Right lung (tissue), 10 donors: ENCODE measurements at places on chromosomes 12 and 14. TPM values are rescaled to one million over a fixed set of nuclear protein-coding genes. Genes with fewer than 3 reads are reported as not detected.

The SLC2A13 gene
- polyA plus RNA-seq: 6.6 TPM

- DNase-seq: no peak
Observed at GRCh38 chr14:49783394-49784014, 15.6 kb downstream of the KLHDC2 start.

- no peak for DNase-seq
Observed at GRCh38 chr12:17159506-17160300, 553.7 kb upstream of the LMO3 start.

- peak; percentile 65 for DNase-seq
Observed at GRCh38 chr12:118061873-118062843, 1.2 kb upstream of the WSB2 start.

The LTB4R gene
- polyA plus RNA-seq: 5.9 TPM

GRCh38 chr14:23071921-23072539 is 14.7 kb upstream of the CDH24 start:
- DNase-seq: no peak

The C12orf60 gene
- 2.8 TPM for polyA plus RNA-seq

The PRICKLE1 gene
- 40.4 TPM for polyA plus RNA-seq

The KLHL33 gene
- polyA plus RNA-seq: 0.24 TPM

- no peak for DNase-seq
Observed at GRCh38 chr12:1297639-1298175, 296.7 kb downstream of the FBXL14 start.

- DNase-seq: no peak
Observed at GRCh38 chr12:115830633-115831032, 446.9 kb downstream of the MED13L start.

DNA sequence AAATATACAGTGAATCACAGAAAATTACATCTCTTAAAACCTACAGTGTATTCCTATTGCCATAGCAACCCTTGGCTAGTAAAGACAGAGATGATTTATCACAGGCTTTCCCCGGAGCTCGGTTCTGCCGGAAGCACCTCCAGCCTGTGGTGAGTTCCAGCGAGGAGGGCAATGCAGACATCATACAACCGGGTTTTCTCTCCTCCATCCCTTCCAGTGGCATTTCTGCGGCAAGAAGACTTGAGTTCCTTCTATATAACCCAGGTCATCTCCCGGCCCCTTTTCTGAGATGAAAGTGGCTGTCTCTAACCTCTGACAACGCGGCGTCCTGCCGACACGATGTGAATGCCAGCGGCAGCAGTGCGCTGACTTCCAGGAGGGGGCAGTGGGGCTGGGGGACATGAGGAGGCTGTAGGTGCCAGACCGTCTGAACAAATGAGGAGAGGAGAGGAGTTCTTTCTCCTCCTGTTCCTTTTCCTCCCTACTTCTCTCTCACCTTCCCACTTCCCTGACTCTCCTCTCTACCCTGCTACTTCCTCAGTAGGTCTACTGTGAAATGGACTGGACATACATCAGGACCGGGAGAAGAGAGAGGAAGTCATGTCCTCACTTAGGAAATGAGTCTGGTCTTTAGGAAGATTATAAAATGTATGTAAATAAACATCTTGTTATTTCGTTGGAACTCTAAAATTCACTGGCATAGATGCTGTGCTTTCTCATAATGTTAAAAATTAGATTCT is 68.6 kb upstream of the MAX start:
- no peak for DNase-seq
